Adrenal gland (tissue), 19 donors: ENCODE measurements at places on chromosomes 12 and 14. TPM values are rescaled to one million over a fixed set of nuclear protein-coding genes. Genes with fewer than 3 reads are reported as not detected.

DNA sequence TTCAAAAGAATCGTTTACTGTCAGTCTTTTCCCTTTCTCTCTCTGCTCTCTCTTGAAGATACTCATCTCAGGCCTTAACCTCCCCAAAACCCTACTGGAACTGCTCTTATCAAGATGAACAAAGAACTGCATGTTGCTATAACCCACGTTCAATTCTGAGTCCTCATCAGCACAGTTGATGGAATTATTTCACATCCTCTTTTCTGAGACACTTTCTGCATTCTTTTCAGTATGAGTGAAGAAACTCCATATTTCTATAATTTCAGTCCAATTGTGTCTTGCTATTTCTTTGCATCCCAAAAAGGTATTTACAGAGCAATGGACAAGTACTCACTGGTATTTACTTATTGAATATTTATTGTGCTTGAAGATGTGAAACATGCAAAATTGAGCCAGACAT is 160.1 kb upstream of the CPNE8 start:
- H3K4me1 ChIP-seq = no peaks in the 10 kb centered on the region
- no peak overlapping the region for H3K27ac ChIP-seq
- H3K36me3 ChIP-seq = no peaks in the 10 kb centered on the region
- H3K4me3 ChIP-seq = no peak overlapping the region
- no peak for DNase-seq
- no peaks in the 10 kb centered on the region for H3K27me3 ChIP-seq

DNA sequence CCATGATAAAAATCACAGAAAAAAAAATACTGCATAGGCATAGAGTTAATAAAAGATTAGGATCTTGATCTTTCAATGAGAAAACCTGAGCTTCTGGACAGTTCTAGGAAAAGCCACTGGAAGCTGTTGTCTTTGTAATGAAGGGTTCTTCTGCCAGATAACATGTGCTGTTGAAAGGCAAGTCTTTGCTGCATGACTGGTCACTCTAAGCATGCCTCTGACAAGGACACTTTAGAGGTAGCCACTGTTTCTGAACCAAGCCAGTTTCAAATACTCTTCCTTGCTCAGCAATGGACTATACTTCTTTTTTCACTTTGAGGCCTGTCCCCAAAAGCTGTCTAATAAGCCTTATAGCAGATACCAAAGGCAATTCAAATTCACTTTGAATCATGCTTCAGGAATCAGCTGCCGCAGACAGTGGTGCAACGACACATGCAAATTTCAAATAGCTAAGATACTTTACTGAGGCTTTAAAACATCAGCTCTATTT is 70.2 kb downstream of the BTG1 start:
- H3K36me3 ChIP-seq = no peaks in the 10 kb centered on the region
- H3K4me1 ChIP-seq = peaks cover 4% of the 10 kb centered on the region

DNA sequence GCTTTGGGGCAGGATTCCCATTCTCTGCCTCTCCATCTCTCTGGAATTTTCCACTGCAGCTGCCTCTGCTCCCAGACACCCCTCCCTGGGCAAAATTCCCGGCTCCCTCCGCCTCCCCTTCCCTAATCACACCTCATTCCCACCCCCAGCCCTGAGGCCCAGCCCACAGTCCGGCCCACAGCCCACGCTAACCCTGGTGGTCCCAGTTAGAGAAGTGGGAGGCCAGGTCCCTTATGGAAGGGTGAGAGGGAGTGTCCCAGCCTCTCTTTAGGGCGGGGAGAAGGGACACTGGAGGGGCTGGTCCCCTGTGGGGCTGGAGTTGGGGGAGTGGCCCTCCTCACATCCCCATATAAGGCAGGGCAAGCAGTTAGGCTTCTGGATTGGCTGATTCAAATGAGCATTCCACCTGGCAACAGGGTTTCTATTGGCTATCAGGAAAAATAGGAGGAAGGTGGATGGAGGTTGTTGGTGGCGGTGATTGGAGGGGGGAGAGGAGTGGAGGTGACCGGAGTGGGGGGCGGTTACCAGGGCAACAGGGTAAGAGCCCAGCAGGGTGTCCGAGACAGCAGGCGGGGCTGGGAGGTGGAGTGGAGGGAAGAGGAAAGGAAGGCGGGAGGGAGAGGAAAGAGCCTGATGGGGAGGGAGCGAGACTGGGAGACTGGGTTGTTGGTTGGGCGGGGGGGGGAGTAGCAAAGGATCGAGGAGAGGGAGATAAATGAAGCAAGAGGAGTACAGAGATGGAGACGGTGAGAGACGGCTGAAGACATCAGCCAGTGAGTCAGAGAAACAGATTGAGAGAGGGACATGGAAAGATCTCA is 1.9 kb upstream of the PTMS start:
- H3K27ac ChIP-seq = peak overlapping the region; percentile 59
- H3K4me3 ChIP-seq = no peak overlapping the region
- no peaks in the 10 kb centered on the region for H3K36me3 ChIP-seq
- peaks cover 35% of the 10 kb centered on the region for H3K4me1 ChIP-seq
- peak; percentile 98 for DNase-seq
- H3K27me3 ChIP-seq = no peaks in the 10 kb centered on the region

GRCh38 chr12:25829192-25829591 is 129.3 kb upstream of the RASSF8 start:
- no peak overlapping the region for H3K27ac ChIP-seq
- no peak overlapping the region for H3K4me3 ChIP-seq
- H3K36me3 ChIP-seq = no peaks in the 10 kb centered on the region
- H3K4me1 ChIP-seq = no peaks in the 10 kb centered on the region
- no peaks in the 10 kb centered on the region for H3K27me3 ChIP-seq
- DNase-seq = no peak

- H3K27me3 ChIP-seq = no peaks in the 10 kb centered on the region
- no peaks in the 10 kb centered on the region for H3K36me3 ChIP-seq
- no peak for DNase-seq
- no peak overlapping the region for H3K27ac ChIP-seq
Observed at GRCh38 chr14:54574528-54574927, 7.6 kb downstream of the SAMD4A start.

- no peaks in the 10 kb centered on the region for H3K4me1 ChIP-seq
- H3K4me3 ChIP-seq = no peak overlapping the region
- no peaks in the 10 kb centered on the region for H3K27me3 ChIP-seq
- peak; percentile 68 for DNase-seq
- no peaks in the 10 kb centered on the region for H3K36me3 ChIP-seq
Observed at GRCh38 chr12:131860472-131861260, 32.5 kb downstream of the MMP17 start.

DNA sequence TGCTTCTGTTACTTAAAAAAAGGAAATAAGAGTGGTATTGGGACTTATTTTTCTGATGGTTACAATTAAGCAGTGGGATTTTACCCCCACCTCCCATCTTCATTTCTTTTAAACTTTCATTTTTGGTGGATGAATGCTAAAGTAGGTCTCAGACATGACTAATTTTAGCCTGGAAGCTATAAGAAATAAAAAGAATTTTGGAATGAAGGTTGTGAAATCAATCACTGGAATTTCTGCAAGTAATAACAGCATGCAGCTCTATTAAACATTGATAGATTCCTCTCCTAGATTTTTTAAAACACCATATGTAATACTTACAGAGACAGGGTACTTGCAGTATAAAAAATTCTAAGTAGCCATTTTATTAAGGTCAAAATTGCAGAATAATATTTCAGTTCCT is 164.2 kb upstream of the CLEC14A start:
- no peaks in the 10 kb centered on the region for H3K4me1 ChIP-seq
- no peak for DNase-seq
- H3K36me3 ChIP-seq = no peaks in the 10 kb centered on the region
- H3K27ac ChIP-seq = no peak overlapping the region
- no peaks in the 10 kb centered on the region for H3K27me3 ChIP-seq

DNA sequence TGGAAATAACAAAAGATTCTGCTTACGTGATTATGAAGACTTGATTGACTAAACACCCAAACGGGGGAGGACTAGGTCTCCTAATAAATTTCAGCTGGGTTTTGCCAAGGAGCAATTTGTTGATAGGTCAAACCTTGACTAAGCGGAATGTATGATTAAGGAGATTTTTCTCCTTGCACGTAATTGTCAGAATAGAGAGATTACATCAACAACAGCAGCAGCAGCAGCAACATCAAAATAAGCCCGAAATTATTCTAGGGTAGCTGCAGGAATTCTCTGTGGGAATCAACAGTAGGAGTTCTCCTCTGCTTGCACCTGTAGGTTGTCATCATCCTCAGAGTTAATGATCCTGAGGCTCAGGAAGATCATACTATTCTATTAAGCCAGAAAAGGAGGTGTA is 10.2 kb downstream of the ELK3 start:
- DNase-seq = no peak
- H3K4me1 ChIP-seq = peaks cover 25% of the 10 kb centered on the region
- no peak overlapping the region for H3K27ac ChIP-seq
- H3K27me3 ChIP-seq = no peaks in the 10 kb centered on the region
- H3K4me3 ChIP-seq = no peak overlapping the region

- no peaks in the 10 kb centered on the region for H3K27me3 ChIP-seq
- H3K36me3 ChIP-seq = no peaks in the 10 kb centered on the region
- H3K27ac ChIP-seq = no peak overlapping the region
Observed at GRCh38 chr14:57637901-57638300, 144.2 kb upstream of the CCDC198 start.

DNA sequence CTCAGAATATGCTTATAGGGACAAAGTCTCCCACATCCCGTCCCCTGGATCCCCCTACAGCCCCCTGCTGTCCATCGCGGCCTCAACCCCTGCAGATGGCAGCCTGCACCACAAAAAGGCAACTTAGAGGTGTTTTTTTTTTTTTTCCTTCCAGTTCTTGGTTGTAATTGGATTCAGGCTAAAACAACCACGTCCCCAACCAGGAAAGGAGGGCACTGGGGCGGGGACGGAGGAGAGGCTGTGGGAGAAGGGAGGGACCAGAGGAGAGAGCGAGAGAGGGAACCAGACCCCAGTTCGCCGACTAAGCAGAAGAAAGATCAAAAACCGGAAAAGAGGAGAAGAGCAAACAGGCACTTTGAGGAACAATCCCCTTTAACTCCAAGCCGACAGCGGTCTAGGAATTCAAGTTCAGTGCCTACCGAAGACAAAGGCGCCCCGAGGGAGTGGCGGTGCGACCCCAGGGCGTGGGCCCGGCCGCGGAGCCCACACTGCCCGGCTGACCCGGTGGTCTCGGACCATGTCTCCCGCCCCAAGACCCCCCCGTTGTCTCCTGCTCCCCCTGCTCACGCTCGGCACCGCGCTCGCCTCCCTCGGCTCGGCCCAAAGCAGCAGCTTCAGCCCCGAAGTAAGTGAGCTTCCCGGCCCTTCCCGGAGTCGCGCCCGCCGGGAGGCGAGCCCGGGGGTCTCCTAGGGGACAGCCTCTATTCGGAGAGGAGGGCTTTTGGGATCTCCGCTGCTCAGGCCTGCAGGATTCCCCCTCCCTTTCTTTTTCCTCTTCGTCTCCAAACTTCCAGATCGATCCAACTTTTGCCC is at the start of gene MMP14:
Gene MMP14 (plus strand): TSS at position 285 of the 813 bp plus-strand sequence. CDS start 233 bp downstream, at position 518.
- peak within 1 kb of the TSS; percentile 90 for H3K27ac ChIP-seq
- H3K4me3 ChIP-seq = peak within 1 kb of the TSS; percentile 83
- peaks cover 25% of the 10 kb centered on the region for H3K36me3 ChIP-seq
- no peaks in the 10 kb centered on the region for H3K27me3 ChIP-seq
- DNase-seq = peak; percentile 77
- H3K4me1 ChIP-seq = peaks cover 17% of the 10 kb centered on the region

Gene AKAP3
- total RNA-seq = 5.0 TPM

Gene MAP1LC3B2
- total RNA-seq = 2.5 TPM

Gene PLEKHA5
- 136 TPM for total RNA-seq

Gene CATSPERB
- 0.35 TPM for total RNA-seq

Gene KRT85
- not detected for total RNA-seq

Gene RFX4
- not detected for total RNA-seq

Gene NANOG
- 0.88 TPM for total RNA-seq

Gene RAD51AP1
- total RNA-seq = 1.2 TPM

Gene CCDC60
- not detected for total RNA-seq
